ENCODE measurements at places on chromosomes 2 and 18. TPM values are rescaled to one million over a fixed set of nuclear protein-coding genes. Genes with fewer than 3 reads are reported as not detected.

Gene IL36A
- total RNA-seq: not detected

Gene FSHR
- not detected for total RNA-seq

Gene TGFBRAP1
- total RNA-seq: 19.7 TPM

Gene TFCP2L1
- total RNA-seq: 16.7 TPM

Gene DYNAP
- not detected for total RNA-seq

Gene SULT1C4
- not detected for total RNA-seq

Gene KATNAL2
- 1.2 TPM for total RNA-seq

Gene ANKRD62
- not detected for total RNA-seq

Gene PROM2
- total RNA-seq: 5.9 TPM

Gene SPEG
- total RNA-seq: 13.8 TPM

Gene TWIST2
- total RNA-seq: 23.1 TPM

Gene ARHGEF33
- 0.08 TPM for total RNA-seq

Gene DOK6
- not detected for total RNA-seq

Gene FLACC1
- total RNA-seq: not detected

Gene PRKAG3
- not detected for total RNA-seq

Gene NCL
- total RNA-seq: 194 TPM

Gene SLC19A3
- total RNA-seq: 0.08 TPM

Gene GCA
- total RNA-seq: 16.7 TPM

Gene SRD5A2
- not detected for total RNA-seq

Gene DNAJC5G
- not detected for total RNA-seq

Gene VIT
- 0.27 TPM for total RNA-seq

Gene FAP
- 20.7 TPM for total RNA-seq

Gene MROH2A
- not detected for total RNA-seq

Gene DNMT3A
- 11.8 TPM for total RNA-seq

Gene SERPINB12
- not detected for total RNA-seq

Gene KLF11
- 6.6 TPM for total RNA-seq

Gene IL36B
- total RNA-seq: not detected

Gene PREPL
- 21.6 TPM for total RNA-seq

Gene TMEM169
- total RNA-seq: under 0.01 TPM

Gene LBH
- total RNA-seq: 2.4 TPM

Gene SCN3A
- not detected for total RNA-seq

Gene ATP8B1
- 6.3 TPM for total RNA-seq

Gene CLEC4F
- total RNA-seq: not detected

Gene FAM237A
- total RNA-seq: not detected

Gene C18orf32
- 29.0 TPM for total RNA-seq

Gene ANKRD30B
- not detected for total RNA-seq

Gene VPS54
- 16.8 TPM for total RNA-seq

Gene ESPNL
- total RNA-seq: 0.30 TPM

Gene TMEM37
- total RNA-seq: not detected

Gene CYP27A1
- total RNA-seq: 2.7 TPM

Gene FOXD4L1
- total RNA-seq: not detected

Gene C2orf15
- total RNA-seq: 2.3 TPM

Gene GREB1L
- total RNA-seq: 1.8 TPM

Gene GALR1
- total RNA-seq: not detected

Gene EDAR
- not detected for total RNA-seq

Gene LYG2
- not detected for total RNA-seq

Gene RAX
- total RNA-seq: not detected

Gene MRPL44
- total RNA-seq: 32.3 TPM

Gene CXCR1
- 0.11 TPM for total RNA-seq
